ENCODE measurements at places on chromosomes 2 and 18.

GRCh38 chr2:59779571-59779970 is 773.9 kb downstream of the BCL11A start:
- DNase-seq = no peak

DNA sequence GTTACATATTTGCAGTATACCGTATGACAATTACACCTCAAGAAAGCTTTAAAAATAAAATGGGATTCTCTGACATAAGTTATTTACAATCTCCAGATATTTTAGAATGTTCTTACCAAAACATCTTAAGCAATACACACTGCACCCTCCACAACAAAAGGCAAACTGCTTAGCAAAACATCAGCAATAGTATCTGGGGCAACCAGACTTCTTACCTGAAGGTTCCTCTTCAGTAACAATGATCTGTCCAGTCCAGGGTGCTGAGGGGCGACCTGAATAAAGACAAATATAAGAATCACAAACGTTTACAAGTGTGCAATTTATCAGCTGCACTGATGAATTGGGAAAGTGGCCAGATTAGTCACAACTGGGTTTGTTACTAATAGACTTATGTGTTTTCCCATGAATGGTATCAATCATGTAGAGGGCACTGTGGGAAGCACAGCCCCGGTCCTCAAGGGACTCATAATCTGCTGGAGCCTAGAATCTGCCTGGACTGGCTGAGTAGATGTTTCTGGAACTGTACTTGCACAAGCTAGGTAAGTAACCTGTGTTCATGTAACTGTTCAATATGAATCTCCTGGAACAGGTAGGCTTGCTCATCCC is 70.7 kb downstream of the MYOM1 start:
- DNase-seq = no peak

- DNase-seq = no peak
These were observed 87.4 kb downstream of the PDCL3 start for GRCh38 chr2:100650151-100650550.

DNA sequence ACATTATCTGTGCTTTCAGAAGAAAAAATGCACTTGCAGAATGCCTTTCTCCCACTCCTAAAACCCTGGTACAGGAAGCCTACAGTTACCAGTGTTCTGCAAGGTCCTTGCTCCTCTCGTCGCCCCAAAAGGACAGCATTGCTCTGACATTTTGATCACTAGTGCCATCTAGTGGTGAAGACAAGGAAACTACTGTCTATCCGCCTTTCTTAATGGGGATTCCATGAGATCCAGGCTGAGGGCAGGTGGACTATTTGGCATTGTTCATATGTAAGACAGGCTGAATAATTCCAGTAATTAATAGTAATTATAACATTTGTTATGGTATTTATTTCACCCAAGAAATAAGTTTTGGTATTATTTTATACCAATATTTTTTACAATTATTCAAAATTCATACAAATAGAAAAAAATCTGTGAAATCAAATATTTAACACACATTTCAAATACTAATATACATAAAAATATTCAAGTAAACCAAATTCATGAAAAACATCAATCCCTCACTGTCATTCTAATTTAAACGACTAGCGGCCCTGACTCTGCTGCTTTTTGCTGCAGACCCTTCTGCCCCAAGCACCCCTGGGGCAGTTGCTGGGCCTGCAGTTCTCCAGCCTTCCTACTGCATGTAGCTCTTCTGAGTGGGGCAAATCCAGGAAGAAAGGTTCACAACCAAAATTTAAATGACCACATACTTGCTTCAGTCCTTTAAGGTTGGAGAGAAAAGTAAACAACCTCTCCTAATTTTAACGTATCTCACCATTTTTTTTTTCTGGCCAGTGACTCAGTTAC is 19.0 kb downstream of the TPGS2 start:
- peak; percentile 70 for DNase-seq

- DNase-seq = no peak
These were observed 1.7 kb upstream of the AQP12A start for GRCh38 chr2:240689975-240690374.

DNA sequence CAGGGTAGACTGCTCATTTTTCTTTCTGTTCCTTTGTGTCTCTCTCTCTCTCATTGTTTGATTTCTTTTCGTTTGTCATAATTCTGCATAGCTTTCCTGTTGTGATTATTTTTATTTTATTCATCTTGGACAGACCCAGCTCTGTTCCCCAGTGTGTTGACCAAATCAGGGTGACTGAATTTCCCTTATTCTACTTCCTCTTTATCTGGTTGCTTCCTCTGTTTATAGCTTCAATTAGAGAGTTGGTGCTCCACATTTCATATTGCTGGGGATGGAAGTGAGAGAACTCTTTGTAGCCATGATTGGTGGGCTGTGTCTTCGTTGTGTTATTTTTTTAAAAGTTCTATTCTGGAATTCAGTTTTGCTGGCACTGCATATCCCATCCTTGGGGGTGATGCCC is 19.1 kb downstream of the PROKR1 start:
- no peak for DNase-seq

DNA sequence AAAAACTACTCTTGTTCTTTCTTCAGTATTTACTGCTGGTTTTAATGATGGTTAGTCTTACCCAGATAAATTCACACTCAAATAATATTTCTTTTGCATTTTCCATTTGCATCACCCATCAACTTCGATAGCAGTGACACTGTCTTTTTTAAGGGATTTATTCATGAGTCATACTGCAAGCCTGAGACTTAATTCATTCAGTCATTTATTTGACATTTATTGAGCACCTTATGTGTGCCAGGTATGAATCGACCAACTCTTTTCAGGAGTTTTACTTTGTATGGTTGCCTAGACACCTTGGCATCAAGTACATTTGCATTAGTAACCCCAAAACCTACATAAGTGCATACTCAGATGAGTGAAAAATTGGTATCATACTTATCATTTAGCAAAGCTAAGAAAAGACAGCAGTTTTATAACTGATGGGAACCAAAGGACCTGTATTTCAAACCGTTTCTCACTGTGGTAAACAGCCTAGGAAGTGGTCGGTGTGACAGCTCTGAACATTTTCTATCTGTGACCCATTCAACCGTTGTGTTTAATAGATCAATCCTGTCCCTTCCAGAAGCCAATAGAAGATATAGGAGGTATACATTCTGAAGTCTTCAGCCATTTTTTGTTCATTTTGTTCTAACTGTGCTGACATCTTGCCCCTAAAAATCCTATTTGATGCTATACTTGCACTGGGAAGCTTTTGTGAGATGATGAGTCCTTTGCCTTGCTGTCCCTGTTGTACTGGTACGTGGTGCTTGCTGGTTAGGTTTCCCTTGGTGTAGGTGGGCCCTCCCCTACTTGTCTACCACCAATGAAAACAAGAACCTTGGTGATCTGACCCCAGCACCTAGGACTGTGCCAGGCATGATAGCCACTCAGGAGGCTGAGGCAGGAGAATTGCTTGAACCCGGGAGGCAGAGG is 484.7 kb upstream of the RAB12 start:
- no peak for DNase-seq

GRCh38 chr18:61951396-61951795 is 58.6 kb upstream of the RNF152 start:
- no peak for DNase-seq

DNA sequence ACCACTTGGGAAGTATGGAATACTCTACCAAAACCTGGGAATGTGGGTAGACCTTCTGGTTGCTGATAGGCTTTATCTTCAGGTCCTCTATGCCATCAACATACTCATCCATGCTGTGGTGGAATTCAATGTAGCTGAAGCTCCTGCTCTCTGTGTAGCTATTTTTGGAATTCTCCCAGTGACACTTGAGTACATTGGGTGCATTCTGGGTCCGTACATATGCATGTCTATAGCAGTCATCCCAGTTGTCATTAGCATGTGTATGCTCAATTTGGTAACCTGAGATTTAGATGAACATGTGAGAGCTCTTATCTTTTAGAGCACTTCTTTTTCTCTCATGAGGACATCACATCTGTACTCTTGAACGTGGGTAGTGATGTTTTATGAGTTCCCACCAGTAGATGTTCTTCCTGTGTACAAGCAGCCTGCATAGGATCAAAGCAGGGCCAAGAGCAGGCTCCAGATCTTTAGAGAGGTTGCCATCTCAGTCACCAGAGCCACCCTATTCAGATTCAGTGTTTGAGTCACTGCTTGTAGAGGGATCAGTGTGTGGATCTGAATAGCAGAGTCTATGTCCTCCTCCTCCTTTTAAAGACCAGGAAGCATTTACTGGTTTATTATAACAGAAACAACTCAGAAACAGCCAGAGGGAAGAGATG is 65.9 kb downstream of the MGAT5 start:
- no peak for DNase-seq

DNA sequence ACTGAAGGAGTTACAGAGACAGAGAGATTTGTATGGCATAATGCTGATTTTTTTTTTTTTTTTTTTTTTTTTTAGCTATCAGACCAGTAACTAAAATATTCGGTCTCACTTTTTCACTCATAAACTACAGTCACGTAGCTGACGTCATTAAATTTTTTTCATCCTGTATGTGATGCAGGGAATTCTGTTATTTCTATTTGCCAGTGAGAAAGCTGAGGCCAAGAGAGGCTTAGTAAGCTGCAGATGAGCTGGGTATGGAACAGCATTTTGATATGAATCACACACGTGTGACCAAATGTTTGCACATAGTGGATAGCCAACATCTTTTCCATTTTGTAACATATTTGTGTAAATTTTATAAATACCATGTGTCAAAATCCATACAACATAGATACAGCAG is 79.1 kb upstream of the EPB41L3 start:
- DNase-seq = no peak

- no peak for DNase-seq
These were observed 133.9 kb upstream of the CCDC195 start for GRCh38 chr2:224850081-224850480.

GRCh38 chr2:38370664-38371063 is 6.4 kb downstream of the ATL2 start:
- no peak for DNase-seq

- DNase-seq = no peak
These were observed 100.0 kb upstream of the PID1 start for GRCh38 chr2:229371086-229371485.

DNA sequence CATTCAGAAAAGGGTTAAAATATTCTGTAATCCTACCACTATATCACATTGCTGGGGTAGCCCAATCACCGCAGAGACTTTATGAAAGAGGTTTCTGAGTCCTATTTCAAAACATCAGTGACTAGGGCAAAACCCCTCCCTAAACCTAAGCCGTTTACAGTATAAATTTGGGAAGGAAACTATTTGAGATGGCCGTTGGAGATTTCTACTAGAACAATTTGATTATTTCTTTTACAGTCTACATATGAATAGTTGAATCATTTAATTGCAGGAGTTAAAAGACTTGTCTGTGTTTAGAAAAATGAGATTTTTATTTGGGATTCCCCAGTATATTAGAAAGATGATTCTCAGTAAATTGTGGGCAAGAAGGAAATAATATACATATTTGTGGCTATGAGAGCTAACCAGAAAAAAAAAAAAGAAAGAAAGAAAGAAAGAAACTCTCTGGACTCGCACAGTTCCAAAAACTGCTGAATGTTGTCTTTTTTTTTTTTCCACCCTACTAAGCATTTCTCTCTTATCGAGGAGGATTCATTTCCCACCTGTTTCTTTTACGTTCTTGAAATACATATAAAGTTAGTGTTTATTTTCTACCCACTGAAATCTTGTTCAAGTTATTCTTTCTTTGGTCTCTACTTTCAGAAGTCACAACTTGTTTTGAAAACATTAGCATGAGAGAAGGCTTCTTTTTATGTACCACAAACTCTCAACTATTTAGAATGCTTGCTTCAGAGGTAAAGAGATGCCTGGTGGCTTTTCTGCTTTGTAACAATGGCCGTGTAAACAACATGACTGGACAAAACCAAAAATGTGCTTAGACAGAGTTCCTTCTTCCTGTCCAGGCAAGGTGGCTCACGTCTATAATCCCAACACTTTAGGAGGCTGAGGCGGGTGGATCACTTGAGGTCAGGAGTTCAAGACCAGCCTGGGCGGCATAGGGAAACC is 65.9 kb downstream of the BCL2 start:
- no peak for DNase-seq

DNA sequence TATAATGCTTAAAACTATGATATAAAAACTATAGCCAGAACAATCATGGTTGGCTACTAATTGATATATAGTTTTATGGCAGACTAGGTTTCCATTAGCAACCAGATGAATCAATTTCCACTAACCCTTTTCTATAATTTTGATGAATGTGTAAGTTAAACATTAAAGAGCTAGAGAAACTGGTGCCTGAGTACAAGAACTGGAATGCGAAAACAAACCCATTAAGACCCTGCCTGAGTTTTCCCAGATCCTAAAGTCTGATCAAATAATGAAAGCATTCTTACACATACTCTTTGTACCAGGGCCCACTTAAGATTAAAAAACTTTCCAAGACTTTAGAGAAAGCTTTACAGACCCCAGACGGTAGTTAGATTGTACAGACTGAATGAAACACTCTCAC is 21.3 kb downstream of the MRPL19 start:
- no peak for DNase-seq

DNA sequence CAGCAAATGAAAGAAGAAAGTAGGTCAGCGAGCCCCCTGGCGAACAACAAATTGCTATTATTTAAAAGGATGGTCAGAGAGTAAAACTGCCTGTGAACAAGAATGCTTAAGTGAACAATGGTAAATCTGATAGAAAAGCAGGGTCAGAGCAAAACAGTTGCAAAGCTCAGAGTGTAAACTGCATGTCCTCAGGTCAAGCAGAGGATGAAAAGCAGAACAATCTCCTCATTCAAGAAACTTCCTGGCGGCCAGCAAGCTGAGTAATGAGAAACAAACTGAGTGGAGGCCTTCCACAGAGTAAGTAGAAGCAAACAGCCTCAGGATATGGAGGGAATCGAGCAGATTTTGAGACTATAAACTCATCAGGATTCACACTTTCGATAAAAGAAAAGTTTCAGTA is 117.9 kb downstream of the PPP1R1C start:
- DNase-seq = no peak

DNA sequence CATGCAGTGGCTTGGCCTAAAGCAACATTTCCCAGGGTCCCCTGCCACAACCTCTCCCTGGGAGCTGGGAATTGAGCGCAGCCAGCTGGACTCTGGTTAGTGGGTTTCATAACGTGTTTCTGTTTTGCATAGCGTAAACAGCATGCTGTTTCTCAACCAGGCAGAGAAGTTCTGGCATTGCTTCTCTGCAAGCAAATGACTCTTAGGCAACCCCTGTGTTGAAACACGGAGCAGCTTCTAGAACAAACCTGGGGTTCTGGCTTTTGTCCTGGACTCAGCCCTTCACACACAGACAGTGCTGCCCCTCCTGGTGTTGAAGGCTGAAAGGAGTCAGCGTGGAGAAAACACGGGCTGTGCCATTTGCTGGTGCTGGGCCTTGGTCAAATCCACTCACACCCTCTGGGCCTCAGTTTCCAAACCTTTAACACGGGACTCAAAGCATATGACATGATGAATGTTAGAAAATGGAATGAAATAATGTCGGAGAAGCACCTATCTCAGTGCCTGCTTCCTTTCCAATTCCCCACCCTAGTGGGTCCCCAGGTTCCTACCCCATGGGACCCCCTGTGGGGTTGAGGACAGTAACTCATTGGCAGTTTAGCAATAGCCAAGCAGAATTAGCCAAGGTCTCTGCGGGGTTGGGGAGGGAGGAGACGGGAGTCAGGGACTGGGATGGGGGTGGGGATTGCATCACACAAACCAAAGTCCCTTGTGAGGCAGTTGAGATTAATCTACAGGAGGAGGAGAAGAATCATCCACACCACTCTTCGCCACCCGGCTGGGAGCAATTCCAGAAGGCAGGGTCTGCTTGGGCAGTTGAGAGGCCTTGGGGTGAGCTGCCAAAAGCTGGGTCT is 30.2 kb upstream of the IL1R2 start:
- no peak for DNase-seq

All from CD4-positive, alpha-beta T cell treated with Interleukin-2 at 100 ng/mL for 4 hours (primary cell).